NCI-H2029 treated with DMSO at 0.1 percent for 48 hours (cell line): ENCODE measurements at places on chromosomes 5 and 9.

- no peak for DNase-seq
Measured at GRCh38 chr5:9502864-9503263, 43.0 kb downstream of the SEMA5A start.

DNA sequence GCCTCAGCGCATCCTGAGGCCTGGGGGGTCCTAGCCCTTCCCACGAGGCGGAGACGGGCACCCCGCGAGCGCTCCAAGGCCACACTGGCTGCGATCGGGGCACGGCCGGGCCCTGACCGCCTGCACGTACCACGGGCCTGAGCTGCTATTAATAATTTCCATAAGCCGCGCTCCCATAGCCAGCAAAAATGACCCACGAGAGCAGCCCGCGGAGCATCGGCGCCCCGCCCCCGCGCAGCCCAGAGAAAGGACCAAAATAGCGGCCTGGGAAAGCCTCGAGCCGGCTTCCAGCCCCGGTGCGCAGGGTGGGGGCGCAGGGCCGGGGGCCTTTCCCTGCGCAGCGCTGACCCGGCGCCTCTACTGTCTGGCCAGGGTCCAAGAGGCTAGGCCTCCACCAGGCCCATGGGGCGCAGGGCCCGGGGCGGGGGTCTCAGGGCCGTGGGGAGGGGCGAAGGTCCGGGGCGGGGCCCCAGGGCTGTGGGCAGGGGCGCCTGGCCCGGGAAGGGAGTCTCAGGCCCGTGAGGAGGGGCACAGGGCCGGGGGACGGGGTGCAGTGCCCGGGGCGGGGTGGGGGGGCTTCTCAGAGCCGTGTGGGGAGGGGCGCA, 54.4 kb downstream of the EXD3 start:
- DNase-seq: no peak

DNA sequence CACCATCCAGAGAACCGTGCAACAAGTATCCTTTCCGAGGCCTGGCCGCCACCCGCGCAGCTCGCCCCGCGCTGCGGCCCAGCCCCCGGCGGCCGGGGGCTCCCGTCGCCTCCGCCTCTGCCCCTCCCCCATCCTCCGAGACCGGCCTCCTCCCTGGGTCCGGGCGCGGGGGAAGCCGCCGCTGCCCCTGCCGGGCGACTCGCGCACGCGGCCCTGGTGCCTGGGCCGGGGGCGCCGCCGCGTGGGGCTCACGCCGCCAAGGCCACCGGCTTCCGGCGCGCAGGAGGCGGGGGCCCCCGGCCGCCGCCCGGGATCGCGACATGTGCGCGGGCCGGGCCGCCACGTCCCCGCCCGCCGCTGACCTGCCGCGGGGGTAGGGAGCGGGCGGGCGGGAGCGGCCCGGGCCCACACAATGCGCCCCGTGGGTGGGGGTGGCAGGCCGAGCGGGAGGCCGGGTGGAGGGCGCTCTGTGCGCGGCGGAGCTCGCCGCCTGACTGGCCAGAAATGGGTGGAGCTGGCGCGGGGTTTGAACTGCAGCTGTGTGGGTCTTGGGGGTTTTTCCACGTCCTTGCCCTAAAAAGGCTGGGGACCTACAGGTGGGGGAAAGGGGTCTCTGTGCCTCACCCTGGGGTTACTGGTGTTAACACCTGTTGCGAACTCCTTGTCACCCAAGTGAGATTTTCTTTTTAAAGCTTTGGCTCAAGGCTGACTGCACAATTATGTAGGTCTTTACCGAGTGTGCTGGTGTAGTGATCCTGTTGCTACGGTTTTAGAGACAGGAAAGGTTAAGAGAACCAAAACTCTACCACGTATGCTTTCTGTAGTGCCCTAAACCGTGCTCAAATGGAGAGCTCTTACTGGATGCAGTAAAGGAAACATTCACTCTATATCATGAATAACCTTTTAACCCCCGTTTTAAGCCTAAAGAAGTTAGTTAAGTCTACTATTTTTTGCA, 32.3 kb downstream of the TNPO1 start:
- DNase-seq: no peak

DNA sequence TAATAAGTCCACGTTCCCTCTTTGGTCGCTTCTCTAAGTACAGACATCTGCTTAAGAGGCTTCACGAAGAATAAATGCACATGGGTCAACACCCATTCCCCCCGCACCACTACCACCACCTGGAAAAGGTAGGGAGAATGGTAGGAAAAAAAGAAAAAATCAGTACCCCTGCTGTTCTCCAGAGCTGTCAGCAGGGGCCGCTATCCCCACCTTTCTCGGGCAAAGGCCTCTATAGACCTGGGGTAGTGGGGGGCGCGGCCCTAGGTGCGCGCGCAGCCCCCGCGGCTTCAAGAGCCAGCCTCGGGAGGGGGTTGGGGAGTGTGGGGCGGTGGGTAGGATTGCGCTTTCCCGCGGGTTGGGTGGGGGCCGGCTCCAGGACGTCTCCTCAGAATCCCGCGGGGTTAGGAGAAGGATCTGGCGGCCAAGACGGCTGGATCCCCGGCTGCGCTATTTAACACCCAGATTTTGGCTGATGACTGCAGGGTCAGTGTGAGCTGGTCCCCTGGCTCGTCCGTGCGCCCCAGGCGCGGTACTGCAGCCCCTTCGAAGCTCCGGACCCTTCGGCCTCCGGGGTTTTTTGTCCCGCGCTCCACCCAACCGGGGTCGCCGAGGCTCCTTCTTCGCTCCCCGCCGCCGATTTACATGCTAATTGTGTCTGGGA, 1.6 kb upstream of the SEMA6A start:
- DNase-seq: no peak

GRCh38 chr9:89410641-89411350, 87.1 kb downstream of the SEMA4D start:
- DNase-seq: no peak

GRCh38 chr5:150529555-150529954, 21.6 kb downstream of the NDST1 start:
- no peak for DNase-seq

GRCh38 chr5:62371409-62371808, 32.3 kb downstream of the DIMT1 start:
- DNase-seq: no peak

- DNase-seq: no peak
Measured at GRCh38 chr5:98557916-98558315, 215.5 kb upstream of the RGMB start.

DNA sequence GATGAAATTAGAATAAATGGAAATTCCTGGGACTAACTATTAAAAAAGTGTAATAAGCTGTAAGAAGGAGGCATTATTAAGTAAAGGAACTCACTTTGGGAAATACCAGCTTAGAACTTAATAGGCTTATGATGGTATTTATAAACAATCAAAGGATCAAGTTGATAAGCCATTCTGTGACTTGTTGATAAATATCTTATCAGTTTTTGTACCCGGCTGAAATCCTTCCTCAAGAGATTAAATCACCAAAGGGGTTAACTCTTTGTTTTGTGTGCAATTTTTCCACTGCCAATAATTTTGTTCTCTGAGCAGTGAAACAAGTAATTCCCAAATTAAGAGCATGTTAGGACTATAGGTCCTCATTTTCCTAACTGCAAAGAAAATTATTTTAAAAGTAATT, 70.7 kb upstream of the BDP1 start:
- no peak for DNase-seq

DNA sequence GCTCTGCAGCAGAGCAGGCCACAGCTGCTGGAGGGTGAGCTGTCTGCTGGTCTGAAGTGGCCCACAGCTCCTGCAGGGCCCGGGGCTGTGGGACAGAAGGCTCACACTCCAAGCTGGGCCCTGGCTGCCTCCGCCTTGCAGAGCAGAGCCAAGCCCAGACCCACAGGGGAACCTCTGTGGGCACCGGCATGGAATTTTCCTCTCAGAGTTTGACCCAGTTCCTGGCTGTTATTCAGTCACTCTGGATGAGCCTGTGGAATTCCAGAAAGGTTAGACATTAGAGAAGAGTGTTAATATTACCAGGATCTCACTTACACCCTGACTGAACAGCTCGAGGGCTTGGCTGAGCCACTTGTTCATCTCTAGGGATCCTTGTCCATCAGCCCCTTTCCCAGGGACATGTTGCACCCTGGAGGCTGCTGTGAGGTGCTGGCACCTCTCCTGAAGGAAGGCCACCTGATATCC, 17.5 kb downstream of the IL9 start:
- DNase-seq: no peak

GRCh38 chr9:7117676-7118561, 360.1 kb downstream of the KDM4C start:
- no peak for DNase-seq

- peak; percentile 93 for DNase-seq
Measured at GRCh38 chr9:37540634-37541033, 35.5 kb downstream of the FBXO10 start.

- DNase-seq: peak; percentile 31
Measured at GRCh38 chr9:38022203-38022895, 46.7 kb downstream of the SHB start.

GRCh38 chr5:6843821-6844220, 130.6 kb downstream of the TENT4A start:
- DNase-seq: no peak

DNA sequence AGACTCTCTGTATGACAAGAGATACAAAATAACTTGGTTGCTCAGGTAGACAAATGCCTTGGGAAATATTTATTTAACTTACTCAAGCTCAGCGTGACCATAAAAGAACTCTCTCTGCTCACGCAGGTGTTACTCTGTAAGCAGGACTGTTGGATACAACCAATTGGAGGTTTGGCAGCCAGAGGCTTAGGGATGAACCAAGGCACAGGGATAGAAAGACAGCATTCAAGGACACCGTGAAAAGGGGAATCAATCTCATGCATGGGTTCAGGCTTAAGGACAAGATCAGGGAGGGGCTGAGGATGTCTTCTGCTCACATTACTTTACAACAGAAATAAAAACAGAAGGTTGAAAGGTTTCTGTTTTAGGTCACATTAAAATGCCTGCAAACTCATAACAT, 389.0 kb upstream of the BRINP1 start:
- no peak for DNase-seq

DNA sequence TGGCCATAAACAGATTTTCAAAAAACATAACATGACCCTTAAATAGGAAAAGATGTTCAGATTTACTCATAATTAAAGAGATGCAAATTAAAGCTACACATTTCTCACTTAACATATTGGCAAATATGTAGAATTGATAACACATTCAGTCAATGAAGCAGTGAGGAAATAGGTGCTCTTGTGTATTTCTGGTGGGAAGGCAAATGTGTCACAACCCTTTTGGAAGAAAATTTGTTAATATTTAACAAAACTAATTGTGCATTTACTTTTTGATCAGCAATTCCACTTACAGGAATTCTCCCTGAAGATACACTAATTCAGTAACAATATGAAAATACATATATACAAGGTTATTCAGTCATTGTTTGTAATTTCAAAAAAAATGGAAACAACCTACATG, 68.1 kb downstream of the FBXW11 start:
- DNase-seq: no peak

- DNase-seq: no peak
Measured at GRCh38 chr5:38777111-38777510, 68.7 kb upstream of the OSMR start.

DNA sequence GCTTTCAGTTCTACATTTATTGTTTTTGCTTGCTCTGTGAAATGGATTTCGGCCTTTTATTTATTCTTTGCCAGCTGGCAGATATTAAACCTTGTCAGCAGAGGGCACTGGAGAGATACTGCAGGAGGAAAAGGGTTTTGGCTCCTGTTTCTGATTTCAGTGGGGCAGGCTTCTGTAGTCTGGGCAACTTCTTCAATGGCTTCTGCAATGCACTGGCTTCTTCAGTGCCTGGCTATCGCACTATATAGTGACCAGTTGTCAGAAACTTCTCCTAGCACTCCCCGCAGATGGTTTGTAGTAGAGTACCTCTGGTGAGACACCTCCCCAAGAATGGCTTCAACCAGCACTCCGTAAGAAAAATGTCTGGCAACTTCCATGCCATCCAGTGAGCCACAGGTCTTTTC, 3.2 kb upstream of the NFX1 start:
- DNase-seq: peak; percentile 74

DNA sequence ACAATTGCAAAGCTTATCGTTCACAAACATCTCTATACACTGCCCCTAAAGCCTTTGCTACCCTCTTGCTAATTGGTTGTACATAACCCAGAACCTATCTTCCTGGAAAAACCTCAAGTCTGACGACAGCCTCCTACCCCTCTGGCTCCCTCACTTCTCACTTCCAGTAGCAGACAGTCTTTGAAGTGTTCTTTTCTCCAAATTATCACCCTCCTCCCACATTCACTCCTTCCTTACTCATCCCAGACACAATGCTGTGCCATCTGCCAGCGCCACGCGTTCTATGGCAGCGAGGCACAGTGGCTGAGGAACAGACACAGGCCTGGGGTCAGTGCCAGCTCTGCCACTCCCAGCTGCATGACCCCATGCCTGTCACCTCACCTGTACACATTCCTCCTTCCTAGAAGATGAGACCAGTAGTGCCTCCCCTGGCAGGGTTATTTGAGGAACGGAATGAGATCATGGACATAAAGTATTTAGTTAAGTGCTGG, 27.7 kb downstream of the CLTA start:
- DNase-seq: no peak

DNA sequence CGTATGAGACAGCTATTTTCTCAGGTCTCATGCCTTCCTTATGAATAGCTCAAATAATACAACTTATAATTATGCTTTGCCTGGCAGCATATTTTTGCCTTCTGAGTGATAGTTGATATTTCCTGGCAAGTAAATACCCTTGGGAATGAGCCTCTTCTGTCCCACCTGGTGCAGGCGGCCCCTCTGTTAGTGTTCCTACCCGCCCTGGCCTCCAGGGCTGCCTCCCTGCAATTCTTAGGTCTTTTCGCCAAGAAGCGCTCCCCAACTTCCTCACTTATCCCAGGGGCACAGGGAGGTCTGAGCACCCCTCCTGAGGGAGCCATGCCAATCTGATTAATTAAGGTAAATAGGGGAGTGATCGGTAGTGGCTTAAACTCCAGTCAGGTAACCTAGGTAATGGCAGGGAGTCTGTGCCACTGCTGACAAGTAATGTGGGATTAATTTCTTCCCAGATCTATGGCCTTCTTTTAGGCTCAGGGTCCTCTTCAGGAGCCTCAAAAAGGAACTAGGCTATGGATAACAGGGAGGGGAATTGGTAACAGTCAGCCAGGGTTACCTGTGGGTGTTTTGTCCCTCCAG, 81.5 kb downstream of the GALNT10 start:
- DNase-seq: no peak

GRCh38 chr5:179595916-179596315, 27.6 kb downstream of the HNRNPH1 start:
- DNase-seq: no peak

- no peak for DNase-seq
Measured at GRCh38 chr9:117825609-117826347, 121.6 kb downstream of the TLR4 start.

GRCh38 chr9:35730486-35730854, 1.5 kb downstream of the TLN1 start:
- DNase-seq: no peak

DNA sequence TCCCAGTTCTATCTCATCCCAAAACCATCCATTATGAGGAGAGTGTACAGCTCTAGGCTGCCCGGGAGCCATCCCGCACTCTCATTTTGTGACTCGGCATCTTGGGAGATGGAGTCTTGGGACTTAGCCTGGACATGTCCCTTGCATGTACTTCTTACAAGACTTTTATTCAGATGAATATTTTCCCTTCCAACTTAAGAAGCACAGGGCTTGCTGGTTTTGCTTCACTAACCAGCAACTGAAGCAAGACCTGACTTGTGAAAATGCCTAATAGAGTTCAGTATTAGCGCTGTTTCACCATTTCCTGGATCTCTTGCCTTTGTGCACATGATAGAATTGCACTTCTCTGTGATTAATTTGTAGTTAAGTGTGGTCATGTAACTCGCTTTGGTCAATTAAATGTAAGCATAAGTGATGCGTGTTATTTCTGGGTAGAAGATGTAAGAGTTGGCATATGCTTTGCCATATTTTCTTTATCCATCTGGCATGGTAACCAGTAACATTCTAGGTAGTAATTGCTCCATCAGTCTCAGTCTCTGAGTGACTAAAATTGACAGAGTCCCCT, 55.8 kb downstream of the PDCD1LG2 start:
- no peak for DNase-seq
